ENCODE measurements at places on chromosomes 6 and 20.

DNA sequence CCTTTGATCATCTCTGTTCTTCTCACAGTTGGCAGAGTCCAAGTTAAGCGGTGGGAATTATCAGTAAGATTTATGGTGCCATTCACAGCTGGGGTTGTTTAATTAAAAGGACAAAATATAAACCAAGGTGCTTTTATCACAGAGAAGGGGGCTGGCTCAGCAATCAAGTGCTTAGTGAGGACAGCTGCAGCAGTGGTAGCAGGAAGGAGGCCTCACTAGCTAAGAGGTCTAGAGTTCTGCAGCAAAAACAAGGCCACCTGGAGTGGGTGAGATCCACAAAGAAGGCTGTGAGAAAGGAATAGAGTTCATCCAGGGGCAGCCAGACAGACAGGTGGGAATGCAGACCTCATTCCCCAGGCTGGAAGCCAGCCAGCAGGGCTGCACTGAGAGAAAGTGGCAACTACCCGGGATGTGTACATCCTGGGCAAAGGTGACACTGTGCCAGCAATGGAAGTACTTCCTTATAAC lies 37.1 kb downstream of the PIGU start:
- no peak for DNase-seq

DNA sequence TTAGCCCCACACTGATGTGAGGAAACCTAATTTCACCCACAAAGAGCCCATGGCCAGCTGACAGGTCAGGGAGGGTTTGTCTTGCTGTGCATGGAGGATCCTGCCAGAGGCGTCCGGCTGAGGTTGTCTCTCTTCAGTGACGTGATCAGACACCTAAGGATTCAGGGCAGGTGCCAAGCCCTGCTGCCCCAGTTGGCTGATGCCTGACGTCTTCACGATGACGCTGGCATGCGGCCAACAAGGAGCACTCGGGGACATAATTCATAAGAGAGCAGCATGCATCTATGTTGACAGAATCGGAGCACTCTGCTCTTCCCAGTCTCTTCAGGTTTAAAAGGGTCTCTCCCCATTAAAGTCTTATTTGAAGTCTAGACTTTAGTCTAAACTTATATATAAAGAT lies 47.8 kb downstream of the PSMB1 start:
- DNase-seq = no peak

GRCh38 chr6:149934249-149935156 lies 7.3 kb upstream of the ULBP2 start:
- peak; percentile 70 for DNase-seq

DNA sequence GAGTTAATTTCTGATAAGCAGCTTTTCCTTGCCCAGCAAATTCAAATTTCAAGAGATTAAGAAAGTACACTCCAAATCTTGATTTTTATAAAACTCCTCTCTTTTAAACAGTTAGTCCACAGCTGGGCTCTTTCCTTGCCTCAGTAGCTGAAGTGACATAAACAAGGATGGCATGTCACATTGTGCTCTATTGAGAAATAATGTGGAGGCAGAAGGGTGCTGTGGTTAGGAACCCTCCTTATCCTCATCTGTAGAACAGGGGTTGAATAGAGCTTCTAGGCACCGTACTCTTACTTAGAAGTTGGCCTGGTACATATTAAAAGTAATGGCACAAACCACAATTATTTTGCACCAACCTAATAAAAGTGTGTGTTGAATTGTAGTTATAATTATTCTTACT lies 70.3 kb downstream of the RSPO3 start:
- DNase-seq = no peak

DNA sequence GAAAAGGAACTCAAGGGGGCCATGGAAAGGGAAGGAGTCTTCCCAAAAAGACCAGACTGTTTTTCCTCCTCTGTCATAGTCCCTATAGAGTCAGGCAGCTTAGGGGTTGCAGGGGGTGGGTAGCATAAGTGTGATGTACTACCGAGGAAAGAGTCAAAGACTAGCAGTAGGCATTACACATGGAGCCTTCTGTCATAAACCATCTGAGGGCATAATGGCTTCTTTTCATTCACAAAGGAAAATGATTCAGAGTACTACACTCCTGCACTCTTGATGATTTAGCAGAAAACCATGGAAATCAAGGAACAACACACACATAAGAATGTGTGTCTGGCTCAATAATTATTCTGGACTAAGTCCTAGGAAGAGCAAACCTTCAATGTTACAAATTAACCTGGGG lies 14.9 kb downstream of the PLN start:
- no peak for DNase-seq

DNA sequence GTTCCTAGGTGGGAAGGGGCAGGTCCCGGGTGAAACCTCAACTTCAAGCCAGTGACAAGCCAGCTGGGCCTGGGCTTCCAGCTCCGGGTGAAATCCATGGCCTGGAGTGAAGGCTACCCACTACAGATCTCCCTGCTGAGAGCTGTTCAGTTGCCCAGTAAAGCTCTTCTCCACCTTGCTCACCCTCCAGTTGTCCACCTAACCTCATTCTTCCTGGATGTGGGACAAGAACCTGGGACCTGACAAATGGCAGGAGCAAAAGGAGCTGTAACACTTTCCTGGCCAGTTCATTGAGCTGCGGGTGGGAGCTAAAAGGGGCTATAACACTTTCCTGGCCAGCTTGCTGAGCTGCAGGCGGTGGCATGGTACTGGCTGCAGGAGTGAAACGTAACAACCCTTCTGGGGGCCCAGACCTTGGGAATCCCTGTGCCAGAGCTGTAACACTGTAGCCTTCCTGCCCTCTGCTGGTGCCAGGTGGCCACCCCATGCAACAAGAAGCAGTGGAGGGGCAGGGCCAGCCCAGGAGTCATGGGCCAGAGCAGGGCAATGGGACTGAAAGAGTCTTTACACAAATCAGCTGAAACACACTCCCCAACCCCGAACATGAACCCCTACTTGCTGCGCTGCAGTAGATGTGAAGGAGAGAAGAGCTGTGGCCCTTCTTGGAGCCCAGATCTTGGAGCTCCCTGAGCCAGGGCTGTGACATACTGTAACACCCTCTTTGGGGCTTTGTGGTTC lies 3.6 kb upstream of the HINT3 start:
- no peak for DNase-seq

- DNase-seq = no peak
Observed at GRCh38 chr20:35030136-35030535, 62.5 kb downstream of the TRPC4AP start.

- no peak for DNase-seq
Observed at GRCh38 chr6:161265554-161265953, 8.3 kb downstream of the AGPAT4 start.
